ENCODE measurements at places on chromosomes 6 and 20.

DNA sequence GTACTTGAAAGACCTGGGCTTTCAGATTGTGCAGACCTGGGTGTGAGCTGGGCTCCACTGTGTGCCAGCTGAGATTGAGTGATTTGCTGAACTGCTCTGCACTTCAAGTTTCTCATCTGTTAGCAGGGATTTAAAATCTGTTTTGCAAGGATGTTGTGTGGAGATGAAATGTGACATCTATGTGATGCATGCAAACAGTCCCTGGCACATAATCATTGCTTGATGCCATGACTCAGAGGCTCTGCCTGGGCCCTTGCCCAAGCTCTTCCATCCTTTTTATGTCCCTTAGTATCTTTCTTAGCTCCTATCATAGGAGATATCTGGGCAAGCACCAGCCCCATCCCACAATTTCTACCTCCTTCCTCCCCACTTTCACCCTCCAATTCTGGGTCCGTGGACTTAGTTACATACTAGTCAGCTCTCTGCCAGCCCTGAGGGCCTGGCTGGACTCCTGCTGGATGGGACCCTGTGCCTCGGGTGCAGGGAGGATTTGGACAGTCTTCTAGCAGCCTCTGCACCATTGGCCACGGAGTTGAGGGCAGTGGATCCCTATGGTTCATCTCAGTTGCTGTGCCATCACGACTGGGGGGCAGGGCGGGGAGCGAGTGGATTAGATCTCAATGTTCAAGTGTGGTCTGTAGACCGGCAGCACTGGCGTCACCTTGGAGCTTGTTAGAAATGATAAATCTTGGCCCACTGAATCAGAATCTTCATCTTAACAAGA is 103.6 kb downstream of the MAP3K7 start:
- DNase-seq: no peak

GRCh38 chr20:37528446-37529213 is 954 bp upstream of the BLCAP start:
- no peak for DNase-seq

DNA sequence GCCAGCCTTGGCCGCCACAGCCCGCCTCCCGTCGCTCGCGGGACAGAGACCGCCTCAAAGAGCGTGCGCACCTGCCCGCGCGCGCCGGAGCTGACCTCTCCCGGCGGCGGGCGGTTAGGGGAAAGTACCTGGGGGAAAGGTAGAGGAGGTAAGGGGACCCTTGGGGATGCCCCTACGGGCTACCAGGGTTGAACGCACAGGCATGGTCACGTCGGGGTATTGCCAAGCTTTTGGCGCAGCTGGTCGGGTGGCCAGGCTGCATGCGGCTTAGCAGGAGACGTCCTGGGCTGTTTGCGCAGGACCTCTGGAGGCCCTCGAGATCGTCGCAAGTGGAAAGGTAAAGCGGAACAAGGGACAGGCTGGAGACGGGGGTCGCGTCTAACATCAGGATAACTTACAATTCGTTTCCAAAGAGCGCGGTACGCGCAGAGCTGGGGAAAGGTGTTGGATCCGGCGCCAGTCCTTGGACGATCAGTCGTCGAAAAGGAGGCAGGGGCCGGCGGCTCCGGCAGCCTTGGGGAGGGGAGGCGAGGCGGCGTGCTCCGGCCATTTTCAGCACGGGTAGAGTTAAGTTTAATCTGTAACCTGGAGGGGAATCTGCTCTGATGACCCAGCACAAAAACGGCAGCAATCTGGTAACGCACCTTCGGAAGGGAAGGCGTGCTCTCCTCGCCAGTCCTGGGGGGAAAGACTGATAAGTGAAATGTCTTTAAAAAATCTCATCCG is 9.0 kb downstream of the GNAS-AS1 start:
- no peak for DNase-seq

DNA sequence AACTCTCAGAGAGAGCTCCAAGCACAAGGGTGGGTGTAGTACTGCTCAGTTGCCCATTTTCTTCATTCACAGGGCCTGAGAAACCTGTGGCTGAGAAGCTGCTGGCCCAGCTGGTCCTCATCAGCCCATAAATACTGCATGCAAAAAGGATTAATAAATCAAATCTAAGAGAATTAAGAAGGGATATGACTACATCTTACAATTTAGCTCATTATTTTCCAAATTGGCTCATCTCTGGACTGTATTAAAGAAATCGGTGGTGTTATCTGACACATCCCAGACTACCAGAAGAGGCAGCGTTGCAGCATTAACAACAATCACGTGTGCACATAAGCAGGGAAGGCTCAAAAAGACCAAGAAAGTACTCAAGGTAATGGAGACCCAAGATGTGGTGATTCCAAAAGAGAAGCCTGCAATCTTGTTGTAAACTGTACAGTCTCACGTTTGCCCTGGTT is 90.7 kb downstream of the CD24 start:
- no peak for DNase-seq

DNA sequence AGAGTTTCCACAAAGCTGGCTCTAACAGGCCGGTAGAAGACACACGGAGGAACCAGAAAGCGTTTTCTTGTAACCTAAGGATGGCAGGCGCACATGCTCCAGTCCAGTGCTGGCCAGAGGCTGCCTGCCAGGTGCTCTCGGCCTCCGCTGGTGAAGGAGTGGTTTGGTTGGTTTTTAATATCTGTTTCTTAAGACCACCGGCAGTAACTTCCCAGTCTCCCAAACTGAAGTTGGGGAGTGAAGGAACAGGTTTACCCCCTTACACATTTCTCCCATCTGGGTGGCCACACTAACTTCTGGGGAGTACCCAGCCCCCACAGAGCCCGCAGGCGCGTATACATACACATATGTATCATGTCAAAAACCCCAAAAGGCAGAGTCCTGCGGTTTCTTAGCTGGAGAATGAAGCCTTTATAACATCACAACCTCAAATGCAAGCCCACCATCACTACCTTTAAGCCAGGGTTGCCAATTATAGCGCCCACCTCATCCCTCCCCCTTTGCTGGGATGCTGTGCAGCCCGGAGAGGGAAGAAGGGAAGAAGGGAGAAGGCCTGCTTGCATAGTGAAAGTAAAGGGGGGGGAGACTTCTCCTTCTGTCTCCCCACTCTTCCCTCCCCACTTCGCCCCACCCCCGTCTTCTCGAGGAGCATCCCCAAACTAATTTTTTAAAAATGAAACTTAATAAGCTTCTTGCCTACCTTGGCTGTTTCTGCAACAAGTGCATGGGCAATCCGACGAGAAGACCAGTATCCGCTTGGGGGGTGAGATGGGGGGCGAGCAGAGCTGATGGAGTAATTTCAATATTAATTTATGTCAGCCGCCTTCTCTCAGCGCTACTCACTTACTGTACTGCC is 1.0 kb downstream of the TRERF1 start:
- peak; percentile 68 for DNase-seq

DNA sequence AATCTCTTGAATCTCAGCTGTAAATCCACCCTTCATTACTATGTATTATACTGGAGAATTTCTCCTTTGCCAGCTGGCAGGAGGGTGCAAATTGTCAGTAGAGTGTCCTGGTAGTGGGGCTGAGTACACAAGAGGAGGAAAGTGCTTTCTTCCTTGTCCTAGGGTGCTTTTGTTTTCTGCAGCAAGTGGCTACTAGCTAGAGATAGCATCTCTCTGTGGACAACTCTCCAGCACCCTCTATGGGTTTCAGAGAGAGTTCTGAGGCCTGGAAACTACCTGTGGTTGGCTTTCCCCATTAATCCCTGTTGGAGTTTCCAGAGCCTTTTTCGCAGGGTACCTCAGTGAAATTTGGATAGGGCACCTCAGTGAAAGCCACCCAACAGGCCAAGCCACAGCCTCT is 422.5 kb upstream of the RGS17 start:
- peak; percentile 1 for DNase-seq

- DNase-seq: no peak
These were observed 1.1 kb upstream of the SIM1 start for GRCh38 chr6:100465701-100466409.

- DNase-seq: peak; percentile 65
These were observed 20.9 kb downstream of the DLL1 start for GRCh38 chr6:170269846-170270541.

- DNase-seq: no peak
These were observed 491.9 kb upstream of the SOX4 start for GRCh38 chr6:21101694-21102093.

DNA sequence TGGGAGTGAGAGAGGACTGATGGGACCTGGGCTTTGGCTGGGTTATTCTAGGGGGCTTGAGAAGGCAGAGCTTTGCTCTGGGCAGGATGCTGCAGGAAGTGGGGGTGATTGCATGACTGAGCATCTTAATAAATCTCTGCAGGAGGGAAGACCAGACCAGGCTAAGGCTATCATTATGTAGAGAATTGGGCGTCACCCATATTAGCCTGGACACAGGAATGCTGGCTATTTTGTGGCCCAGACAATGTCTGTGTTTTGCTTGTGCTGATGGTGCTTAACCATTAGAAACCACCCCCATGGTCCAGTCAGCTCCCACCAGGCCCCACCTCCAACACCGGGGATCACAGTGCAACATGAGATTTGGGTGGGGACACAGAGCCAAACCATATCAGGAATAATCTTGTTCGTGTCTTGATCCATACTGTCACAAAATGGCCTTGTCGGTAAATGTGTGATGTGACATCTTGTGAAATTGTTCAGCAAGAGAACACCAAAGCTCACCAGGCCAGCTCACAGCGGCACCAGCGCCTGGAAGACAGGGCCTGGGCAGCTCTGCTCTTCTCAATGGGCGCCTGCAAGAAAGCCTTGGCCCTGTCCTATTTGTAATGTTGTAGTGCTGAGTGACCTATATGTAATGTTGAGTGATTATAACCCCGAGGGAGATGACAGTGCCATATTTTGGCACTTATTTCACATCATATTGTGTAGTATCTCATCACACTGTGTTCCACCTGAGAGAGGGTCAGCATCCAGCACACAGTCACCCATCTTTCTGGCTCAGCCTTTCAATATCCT is 211.8 kb downstream of the QKI start:
- DNase-seq: no peak

- no peak for DNase-seq
These were observed 140.1 kb upstream of the ZFP64 start for GRCh38 chr20:52331655-52332054.

GRCh38 chr20:57136734-57137133 is 129.7 kb downstream of the BMP7 start:
- DNase-seq: no peak

- DNase-seq: no peak
These were observed 413.9 kb upstream of the JARID2 start for GRCh38 chr6:14831937-14832336.

DNA sequence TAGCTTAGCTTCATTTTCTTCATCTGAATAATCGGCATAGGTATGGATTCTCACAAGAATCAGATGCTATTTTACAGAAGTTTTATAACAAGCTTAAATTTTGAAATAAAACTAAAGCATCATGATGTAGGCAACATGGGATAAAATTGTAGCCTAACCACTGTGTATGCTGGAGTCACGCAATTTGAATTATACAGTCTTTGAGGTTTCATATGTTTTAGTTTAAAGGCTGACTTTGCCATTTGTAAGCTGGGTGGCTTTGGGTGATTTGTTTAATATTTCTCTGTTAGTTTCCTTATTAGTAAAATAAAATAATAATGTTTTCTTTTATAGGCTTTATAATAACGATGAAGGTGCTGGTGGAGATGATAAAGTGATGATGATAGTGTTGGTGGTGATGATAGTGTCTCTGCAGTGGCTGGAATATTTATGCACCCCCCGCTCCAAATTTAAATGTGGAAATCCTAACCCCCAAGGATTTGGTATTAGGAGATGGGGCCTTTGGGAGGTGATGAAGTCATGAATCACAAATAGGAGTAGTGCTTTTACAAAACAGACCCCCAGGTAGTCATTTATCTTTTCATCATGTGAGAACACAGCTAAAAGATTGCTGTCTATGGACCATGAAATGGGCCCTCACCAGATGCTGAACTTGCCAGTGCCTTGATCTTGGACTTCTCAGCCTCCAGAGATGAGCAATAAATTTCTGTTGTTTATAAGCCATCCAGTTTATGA is 42.0 kb downstream of the DOK5 start:
- DNase-seq: no peak

GRCh38 chr6:109299776-109300564 is 82.3 kb downstream of the CD164 start:
- DNase-seq: peak; percentile 60

DNA sequence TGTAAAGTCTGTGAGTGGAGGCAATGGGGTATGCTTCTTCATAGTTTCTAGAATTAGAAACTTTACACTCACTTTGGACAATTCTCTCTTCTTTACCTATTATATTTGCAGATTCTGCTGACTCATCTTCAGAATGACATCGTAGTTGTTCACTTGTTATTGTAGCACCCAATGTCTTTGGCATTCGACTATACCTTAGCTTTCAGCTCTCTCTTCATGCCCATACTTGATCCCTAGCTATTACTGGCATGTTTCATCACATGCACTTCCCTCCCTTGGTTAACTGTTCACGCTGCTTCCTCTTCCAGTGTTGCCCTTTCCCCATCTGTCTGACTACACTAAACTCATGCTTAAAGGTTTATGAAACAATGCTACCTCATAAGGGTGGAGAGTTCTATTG is 298.1 kb upstream of the TCF21 start:
- no peak for DNase-seq

DNA sequence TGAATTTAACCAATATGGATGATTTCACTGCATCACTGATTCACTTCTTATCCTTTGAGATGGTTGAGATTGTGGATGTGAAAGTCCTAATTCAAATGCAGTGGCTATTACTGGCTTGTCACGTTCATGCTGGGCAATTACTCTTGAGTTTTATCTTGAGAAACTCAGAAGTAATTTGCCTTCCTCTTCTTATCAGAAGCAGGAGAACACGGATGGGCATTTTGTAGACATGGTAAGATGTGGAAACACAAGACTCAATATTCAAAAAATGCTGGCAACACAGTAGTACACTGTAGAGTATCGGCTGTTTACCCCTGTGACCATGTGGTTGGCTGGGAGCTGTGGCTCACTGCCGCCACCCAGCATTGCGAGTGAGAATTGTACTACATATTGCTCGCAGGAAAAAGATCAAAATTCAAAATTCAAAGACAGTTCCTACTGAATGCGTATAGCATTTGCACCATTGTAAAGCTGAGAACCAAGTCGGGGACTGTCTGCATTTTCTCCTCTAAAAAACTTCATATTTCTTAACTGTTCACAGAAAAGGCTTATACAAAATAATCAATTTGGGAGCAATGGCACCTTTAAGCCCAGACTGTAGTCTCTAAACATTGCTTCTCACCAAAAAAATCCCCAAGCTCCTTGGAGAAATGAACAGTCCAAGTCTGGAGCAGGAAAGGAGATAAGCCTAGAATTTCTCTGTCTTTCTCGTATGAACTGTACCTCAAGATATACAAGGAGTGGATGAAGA is 61.9 kb upstream of the ELOVL5 start:
- peak; percentile 16 for DNase-seq

All from muscle of leg (tissue), 16 donors.